ENCODE measurements at places on chromosomes 7 and 10.
A peak's percentile ranks its signal among the peaks of the same experiment; 100 is the strongest.

DNA sequence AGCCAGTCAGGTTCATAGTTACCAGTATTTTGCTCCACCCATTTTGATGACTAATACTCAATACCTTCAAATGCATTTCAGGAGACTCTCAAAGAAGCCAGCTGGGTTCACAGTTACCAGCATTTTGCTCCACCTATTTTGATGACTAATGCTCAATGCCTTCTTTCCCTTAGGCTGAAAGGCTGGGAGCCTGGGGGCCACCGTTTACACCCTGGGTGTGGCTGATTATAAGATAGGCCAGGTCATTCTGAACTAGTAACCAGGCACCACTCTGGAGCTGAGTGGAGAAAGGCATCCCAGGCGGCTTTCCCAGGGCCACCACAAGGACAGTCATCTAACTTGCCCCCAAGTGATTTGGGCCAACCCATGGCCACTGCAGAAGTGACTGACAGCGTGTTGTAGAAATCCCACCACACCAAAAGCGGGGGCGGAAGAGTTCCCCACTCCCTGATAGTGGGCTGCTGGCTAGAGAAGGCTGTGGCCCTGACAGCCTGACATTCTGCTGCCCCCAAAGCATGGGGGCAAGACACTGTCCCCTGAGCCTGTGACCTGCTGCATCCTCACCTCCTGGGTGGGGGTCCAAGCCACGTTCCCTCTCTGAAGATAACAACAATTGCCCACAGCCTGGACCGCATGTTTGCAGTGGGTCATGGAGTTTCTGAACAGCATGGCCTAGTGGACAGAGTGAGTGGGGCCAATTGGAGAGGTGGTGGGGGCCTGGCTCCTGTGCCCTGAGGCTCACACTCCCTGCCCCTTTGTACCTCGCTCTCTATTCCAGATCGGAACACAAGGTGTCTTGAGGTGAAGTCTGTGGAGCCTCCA, 23.0 kb upstream of the ZNF488 start:
- no peak for DNase-seq

DNA sequence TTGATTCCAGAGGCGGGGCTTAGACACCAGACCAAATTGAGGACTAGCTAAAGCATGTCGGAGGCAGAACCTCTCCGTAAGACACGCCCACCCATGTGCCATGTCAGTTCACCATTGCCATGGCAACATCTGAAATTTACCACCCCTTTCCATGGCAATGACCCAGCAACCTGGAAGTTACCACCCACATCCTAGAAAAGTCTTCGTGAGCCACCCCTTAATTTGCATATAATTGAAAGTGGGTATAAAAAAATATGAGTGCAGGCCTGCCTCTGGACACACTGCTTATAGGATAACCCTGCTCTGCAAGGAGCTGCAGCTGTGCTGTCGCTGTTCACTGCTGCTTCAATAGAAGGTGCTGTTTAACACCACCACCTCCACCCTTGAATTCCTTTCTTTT, 28.0 kb downstream of the TMEM270 start:
- DNase-seq: peak; percentile 46

DNA sequence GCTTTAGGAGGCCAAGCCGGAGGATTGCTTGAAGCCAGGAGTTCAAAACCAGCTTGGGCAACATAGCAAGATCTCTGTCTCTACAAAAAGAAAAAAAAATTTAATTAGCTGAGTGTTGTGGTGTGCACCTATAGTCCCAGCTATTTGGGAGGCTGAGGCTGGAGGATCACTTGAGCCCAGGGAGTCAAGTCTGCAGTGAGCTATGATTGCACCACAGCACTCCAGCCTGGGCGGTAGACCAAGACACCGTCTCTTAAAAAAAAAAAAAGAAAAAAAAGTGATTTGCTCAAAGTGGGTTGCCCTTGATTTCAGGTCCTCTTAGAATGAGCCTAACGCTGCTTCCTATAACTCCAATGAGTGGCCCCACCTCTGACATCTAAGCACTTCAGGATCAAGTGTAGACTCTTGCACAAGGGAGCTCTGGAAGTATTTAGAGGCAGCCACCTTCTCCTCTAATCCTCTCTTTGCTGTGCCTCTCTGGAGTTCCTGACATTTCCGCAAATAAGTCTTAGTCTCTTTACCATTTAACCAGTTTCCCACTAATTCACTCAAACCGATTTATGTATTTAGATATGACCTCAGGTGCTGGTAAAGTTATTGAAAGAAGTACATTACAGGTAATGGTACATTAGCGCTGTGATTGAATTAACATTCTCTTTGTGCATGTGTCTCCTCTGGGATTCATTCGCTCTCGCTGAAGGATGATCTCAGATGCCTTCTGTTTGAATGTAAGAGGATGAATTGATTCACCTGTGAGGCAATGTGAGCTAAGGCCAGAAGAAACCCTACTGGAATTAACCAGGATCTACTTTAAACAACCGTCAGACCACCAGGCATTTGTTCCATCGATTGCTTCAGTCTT, 60.8 kb upstream of the CELF2 start:
- DNase-seq: no peak

DNA sequence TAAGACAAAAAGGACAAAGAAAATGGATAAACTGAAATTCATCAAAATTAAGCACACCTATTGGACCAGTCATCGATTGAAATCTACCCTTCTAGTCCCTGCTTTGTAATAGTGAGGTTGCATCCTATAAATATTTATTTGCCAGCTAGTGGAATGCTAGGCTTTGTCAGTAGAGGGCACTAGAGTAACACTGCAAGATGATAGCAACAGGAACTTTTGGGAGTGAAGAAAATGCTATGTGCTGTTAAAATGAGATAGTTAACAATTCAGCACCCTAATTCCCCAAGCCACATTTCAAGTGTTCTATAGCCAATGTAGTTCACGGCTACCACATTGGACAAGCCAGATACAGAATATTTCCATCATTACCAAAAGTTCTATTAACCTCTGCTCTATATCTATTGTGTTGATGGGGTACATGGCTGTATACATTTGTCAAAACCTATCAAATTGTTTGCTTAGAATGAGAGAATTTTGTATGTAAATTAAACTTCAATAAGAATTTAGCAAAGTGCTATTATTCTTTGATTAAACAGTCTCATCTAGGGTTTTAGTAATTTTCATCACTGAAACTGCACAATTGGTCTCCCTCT, 69.8 kb downstream of the LSMEM1 start:
- DNase-seq: peak; percentile 57

GRCh38 chr7:625376-625971, 101.0 kb upstream of the DNAAF5 start:
- DNase-seq: no peak

- DNase-seq: no peak
These were observed 454.2 kb upstream of the AKR1E2 start for GRCh38 chr10:4371691-4372295.

GRCh38 chr10:102777711-102778453, 34.1 kb downstream of the WBP1L start:
- no peak for DNase-seq

DNA sequence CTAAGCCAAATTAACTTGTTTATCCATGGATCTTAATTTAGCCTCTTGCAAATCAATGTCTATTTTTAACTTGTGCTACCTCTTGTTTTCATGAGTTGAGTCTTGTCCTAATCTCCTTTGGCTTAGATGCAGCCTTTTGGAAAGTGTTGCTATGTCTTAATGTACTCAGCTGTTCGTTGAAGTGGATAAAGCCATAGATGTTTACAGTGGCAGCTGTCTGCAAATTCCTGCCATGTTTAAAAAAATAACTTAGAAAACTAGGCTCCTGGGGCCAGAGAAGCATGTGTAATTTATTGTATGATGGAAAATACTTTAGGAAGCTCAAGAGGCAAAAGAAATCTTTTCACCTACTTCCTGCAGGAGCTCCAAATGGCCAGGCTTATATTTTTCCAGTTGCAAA, 253.1 kb upstream of the RHOBTB1 start:
- no peak for DNase-seq

GRCh38 chr7:149179241-149179640, 16.1 kb upstream of the ZNF282 start:
- DNase-seq: no peak

DNA sequence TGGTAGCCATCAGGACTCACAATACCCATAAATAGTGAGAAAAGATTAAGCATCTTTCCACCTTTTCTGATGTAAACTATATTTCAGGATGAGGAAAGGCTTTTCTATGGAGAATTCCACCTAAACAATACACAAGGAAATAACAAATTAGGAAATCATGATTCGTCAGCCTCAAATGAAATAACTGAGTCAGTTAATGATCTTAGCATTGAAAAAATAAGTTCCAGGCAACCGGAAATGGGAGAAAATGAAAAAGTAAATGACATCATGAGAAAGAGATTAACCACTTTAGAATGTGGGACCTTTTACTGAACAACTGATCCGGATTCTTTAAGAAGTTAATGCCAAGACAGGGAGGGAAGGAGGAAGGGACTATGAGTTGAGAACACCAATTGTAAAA, 742.3 kb downstream of the TNS3 start:
- no peak for DNase-seq

- DNase-seq: no peak
These were observed 59.5 kb upstream of the PDLIM1 start for GRCh38 chr10:95350219-95350829.

GRCh38 chr10:97612386-97612785, 20.9 kb downstream of the MORN4 start:
- DNase-seq: peak; percentile 56

- no peak for DNase-seq
These were observed 212.3 kb upstream of the FZD1 start for GRCh38 chr7:91051966-91052365.

GRCh38 chr7:102967798-102968197, 55.0 kb downstream of the LRRC17 start:
- DNase-seq: no peak

DNA sequence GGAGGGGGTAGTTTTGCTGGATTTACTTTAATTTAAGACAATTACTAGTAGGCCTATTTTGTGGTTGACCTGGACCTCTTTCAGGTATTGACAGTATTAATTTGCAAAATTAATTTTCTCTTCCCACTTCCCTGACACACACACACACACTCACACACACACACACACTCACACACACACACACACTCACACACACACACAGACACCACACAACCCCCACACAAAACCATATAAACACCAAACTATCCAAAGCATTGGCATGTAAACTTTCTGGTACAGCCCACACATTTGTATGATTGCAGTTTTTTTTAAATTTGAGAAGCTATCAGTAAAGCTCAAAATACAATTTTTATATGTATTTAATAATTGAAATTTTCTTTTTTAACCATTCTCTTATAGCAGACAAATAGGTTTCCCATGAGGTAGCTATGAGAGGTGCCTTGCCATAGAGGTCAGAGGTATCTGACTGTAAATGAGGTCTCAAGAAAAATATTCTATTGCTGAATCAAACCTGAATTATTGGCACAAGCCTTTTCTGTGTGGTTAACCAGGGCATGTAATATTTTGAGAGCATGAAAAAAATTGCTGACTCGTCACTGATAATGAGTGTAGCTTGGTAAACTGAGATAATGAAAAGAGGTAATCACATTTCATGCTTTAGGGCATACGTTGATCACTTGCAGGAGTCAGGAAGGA, 306.5 kb downstream of the GATA3 start:
- no peak for DNase-seq

- DNase-seq: no peak
These were observed 54.6 kb upstream of the C1GALT1 start for GRCh38 chr7:7127773-7128172.

DNA sequence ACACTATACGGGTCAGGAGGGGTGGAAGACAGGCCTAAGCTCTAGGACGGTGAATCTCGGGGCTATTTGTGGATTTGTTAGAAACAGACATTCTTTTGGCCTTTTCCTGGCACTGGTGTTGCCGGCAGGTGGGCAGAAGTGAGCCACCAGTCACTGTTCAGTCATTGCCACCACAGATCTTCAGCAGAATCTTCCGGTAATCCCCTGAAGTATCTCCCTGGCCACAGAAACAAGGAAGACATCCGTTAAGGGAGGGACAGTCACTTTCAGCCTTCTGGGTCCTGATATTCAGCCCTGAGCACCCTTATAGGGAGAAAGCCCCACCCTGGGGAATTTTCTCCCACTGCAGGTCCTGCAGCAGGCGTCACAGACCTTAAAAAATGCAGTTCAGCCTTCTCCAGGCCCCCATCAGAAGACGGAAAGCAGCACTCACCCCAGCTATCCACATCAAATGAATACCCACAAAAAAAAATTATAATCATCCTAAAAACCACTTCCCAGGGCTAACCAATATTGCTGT, 23.2 kb downstream of the PLAC9 start:
- no peak for DNase-seq

DNA sequence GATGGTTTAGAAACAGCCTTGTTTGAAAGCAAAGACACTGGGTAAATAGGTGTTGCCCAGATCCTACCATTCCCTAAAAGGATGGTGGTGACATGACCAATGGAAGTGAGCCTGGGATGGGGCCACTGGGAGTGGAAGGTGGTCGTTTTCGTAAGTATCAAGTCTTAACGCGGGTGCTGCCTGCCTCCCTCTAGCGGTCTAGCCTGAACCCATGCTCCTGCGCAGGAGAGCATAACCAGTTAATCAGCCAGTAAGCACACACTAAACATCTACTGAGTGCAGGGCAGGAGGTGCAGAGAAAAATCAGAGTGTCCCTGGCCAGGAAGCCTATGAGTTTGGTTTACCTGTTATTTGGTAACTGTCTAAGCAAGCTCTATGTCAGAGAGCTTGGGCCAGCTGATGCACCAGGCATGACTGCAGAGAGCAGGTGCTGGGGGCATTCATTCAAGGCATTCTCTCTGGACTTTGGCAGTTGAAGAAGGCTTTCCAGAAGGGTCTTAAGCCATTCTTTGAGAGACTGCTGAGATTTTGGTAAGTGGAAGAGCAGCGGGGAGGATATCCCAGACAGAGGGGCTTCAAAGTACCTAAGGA, 930 bp downstream of the GARIN1A start:
- DNase-seq: no peak

- no peak for DNase-seq
These were observed 137.3 kb downstream of the SDK1 start for GRCh38 chr7:3438352-3438751.

DNA sequence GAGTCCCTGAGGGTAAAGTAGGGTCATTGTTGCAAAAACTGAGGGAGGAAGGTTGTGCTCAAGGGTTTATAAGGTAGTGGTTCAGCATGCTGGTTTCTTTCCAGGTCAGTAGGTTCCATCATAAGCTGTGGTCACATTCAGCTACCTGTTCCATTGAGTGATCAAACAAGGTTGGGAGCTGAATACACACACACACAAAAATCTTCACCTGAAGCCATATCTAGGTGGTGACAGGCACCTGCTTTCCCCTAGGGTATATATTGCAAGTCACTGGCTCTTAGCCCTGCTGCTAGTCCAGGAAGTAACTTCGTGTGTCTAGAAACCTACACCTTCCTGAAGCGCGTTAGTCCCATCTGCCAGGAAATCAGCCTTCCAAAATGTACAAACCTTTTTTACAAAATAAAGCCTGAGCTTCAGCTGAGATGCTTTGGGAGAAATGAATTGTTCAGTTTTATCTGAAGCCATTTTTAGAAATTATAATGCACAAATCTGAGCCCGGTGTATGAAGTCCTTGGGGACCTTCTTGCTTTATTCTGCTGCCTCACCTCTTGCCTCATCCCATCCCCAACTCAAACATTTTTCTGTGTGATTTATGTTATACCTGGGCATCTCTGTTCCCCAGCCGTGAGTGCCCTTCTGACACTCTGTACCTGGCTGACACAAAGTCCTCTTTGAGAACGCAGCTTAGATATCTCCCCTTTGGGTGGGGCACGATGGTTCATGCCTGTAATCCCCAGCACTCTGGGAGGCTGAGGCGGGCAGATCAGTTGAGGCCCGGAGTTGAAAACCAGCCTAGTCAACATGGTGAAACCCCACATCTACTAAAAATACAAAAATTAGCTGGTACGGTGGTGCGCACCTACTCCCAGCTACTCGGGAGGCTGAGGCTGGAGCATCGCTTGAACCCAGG, 10.6 kb upstream of the LAMTOR4 start:
- no peak for DNase-seq

All from HAP-1 (cell line).